ENCODE measurements at places on chromosomes 5 and 9. TPM values are rescaled to one million over a fixed set of nuclear protein-coding genes. Genes with fewer than 3 reads are reported as not detected.
A peak's percentile ranks its signal among the peaks of the same experiment; 100 is the strongest.

The PCDHGC4 gene
- total RNA-seq: 1.7 TPM

The CTXN3 gene
- not detected for total RNA-seq

The FCN1 gene
- total RNA-seq: 0.46 TPM

The EFNA5 gene
- total RNA-seq: 0.20 TPM

The GFI1B gene
- not detected for total RNA-seq

The ZFP2 gene
- total RNA-seq: 1.8 TPM

The FYB1 gene
- total RNA-seq: 1.1 TPM

The PSIP1 gene
- 21.3 TPM for total RNA-seq

The TTC16 gene
- total RNA-seq: not detected

The SLC30A5 gene
- total RNA-seq: 14.6 TPM

The DHX29 gene
- total RNA-seq: 33.1 TPM

The RASGRF2 gene
- 3.9 TPM for total RNA-seq

- DNase-seq: peak; percentile 89
Observed at GRCh38 chr5:179023528-179024189, at the start of gene ZNF879. Gene ZNF879 (plus strand): TSS chr5:179023804. CDS start chr5:179025005, 1,201 bp downstream.

GRCh38 chr5:31492869-31493268 lies 39.0 kb downstream of the DROSHA start:
- DNase-seq: no peak

DNA sequence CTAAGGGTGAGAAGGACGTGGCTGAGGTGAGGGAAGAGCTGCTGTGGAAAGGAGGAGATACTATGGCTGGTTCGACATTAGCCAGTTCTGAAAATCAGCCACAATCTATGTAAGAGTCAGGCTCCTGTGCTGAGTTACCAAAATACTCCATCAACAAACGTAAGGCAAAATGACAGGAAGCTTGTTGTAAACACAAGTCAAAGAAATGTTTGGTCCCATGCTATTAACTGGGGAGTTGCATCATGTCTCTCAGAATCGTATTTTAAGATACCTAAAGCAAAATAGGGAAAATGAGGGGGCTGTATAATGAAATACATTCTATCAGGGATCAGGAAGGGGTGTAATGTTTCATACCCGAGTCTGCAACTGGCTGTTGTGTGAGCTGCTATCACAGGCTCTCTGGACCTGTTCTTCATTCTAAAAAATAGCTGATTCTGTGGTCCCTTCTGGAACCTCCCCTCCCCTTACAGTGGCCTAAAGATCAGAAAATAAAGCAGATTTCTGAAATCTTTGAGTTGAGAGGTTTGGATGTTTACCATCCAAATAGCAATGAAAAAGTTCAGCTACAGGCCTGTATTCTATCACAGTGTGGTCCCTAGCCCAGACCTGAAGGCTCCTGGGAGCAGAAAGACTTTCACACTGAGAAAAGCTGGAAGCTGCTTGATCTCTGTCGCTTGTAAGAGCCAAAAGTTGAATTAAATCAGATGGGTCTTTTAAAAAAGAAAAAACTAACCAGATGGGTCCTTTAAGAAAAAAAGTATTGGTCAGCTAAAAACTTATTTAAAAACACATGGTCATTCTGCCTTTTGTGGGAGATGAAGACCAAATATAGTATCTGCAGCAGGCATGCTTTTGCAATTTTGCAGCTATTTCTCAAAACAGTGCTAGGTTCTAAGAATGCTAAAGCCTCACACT lies 97.8 kb upstream of the SMC5 start:
- no peak for DNase-seq

GRCh38 chr5:83102364-83102980 lies 25.1 kb downstream of the XRCC4 start:
- no peak for DNase-seq

- peak; percentile 91 for DNase-seq
Observed at GRCh38 chr9:136093995-136094881, 851 bp downstream of the NACC2 start.

GRCh38 chr5:141560725-141561483 lies 57.9 kb downstream of the DIAPH1 start:
- DNase-seq: peak; percentile 89

DNA sequence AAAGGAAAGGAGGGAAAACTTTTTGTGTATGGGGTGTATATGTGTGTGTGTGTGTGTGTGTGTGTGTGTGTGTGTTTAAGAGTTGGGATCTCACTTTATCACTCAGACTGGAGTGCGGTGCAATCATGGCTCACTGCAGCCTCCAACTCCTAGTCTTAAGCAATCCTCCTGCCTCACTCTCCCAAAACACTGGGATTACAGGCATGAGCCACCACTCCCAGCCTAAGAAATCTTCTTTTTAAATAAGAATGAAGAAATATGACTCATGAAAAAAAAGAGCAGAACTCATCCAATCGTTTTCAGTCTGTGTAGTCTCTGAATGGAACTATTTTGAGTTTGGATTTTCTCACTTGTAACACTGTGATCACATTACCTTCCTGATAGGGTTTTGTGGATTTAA lies 601.5 kb downstream of the ACTL7B start:
- no peak for DNase-seq

DNA sequence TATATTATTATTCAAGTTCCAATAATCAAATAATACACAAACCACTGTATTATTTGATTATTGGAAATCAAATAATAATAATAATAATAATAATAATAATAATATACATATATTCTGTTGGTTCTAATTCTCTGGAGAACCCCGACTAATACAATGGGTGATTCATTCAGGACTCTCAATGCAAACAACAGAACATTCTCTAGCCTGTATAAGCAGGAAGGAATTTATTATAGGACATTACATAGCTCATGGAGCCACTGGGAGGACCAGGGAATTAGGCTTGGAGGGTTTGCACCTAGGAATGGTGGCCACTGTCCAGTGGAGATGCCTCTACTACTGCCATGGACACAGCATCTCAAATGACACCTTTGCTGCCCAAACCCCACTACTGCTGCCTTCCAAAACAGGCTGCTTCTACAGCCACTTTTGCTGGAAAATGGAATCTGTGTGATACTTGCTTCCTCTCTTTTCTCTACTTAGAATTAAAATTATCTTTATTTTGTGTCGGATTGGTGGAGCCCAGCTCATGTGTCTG lies 25.9 kb downstream of the PTGS1 start:
- no peak for DNase-seq

- no peak for DNase-seq
Observed at GRCh38 chr5:170388818-170389549, at the start of gene KCNMB1. Gene KCNMB1 (minus strand): TSS chr5:170389367. CDS start chr5:170385447, 3,920 bp downstream.

GRCh38 chr5:98927989-98928872 lies 576 bp downstream of the CHD1 start:
- peak; percentile 53 for DNase-seq

DNA sequence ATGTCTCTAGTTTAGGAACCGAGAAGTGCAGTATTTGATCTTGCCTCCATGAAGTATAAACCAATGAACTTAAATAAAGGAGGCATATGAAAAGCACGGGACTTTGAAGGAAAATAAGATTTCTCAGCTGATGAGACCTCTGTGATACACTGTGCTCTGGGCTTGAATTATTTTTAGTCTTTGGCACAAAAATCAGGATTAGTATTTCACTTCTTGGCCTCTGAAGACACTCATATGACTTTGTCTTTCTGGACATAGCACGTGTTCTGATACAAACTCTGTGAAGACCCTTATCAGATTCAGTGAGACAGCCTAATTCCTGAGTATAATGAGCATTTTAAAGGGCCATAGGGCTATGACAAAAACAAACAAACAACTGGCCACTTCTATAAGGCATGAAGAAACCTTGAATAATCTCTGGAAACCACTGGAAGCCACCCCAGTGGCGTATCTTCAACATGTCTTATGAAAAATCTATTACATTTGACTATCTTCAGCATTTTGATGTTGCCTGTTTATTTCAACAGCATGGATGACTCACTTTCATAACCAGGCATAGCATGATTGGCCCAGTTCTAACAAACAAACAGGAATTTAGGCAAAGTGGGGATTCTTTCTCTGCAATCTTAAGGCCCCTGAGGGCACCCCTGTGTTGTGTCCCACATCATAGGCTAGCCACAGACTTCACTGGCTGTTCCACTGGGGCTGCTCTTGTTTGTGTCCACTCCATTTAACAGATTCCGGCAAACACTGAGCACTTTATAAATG lies 90.3 kb upstream of the ZNF462 start:
- DNase-seq: no peak

DNA sequence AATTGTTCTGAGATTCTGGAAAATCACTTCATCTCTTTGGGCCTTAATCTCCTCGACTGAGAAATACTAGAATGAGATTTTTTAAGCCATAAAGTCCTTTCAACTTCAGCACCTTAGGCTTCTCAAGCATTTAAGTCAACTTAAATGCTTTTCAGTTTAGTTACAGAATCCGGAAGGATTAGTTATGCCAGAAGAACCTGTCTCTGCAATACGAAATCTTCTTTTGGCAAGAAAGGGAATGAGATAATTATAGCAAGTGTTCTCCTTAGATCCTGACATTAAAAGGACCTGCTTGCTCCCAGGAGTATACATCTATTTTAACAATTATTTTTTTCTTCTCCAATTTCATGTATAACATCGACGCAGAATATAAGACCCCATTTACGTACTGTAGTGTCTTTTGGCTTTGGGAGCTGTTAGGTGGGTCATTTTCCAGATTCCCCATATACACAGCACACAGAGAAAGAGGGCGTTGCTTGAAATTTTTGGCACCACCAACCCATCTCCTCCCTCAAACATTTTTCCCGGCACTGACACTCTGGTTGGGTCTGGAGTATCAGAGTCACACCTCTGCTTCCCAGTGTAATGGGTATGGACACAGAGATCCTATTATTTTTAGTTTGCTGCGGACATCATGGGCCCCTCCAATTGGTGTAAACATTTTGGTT lies 43.6 kb upstream of the CLINT1 start:
- DNase-seq: no peak

GRCh38 chr5:57503433-57503832 lies 20.8 kb upstream of the ACTBL2 start:
- DNase-seq: no peak

GRCh38 chr9:121499427-121500164 lies at the start of gene GGTA1:
Gene GGTA1 (minus strand): TSS chr9:121499844. CDS start chr9:121467922, 31,922 bp downstream.
- peak; percentile 25 for DNase-seq

- DNase-seq: no peak
Observed at GRCh38 chr9:127136081-127136879, 13.8 kb upstream of the ANGPTL2 start.

- DNase-seq: no peak
Observed at GRCh38 chr5:150529555-150529954, 21.6 kb downstream of the NDST1 start.

GRCh38 chr9:131641618-131642495 lies 96.5 kb downstream of the PRRT1B start:
- no peak for DNase-seq

DNA sequence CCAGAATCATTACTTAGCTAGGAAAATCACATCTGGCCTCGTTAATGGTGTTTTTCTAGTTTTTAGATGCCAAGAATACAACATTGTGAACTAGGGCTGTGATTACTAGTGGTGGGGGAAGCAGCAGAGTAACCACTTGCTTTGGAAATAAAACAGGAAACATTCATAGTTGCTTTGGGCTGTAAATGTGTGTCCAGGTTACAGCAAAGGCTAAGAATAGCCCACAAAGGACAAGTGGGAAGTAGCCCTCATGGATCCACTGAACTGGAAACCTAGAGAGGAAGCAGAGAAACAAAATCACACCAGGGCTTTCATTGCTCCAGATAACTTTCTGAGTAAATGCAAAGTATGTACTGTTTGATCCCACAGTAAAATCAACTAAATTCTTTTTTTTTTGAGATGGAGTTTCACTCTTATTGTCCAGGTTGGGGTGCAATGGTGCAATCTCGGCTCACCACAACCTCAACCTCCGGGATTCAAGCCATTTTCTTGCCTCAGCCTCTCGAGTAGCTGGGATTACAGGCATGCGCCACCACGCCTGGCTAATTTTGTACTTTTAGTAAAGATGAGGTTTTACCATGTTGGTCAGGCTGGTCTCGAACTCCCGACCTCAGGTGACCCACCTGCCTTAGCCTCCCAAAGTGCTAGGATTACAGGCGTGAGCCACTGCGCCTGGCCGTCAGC lies 56.2 kb upstream of the TNFSF15 start:
- DNase-seq: no peak

GRCh38 chr9:71663931-71664459 lies 104.3 kb downstream of the CEMIP2 start:
- DNase-seq: no peak

- no peak for DNase-seq
Observed at GRCh38 chr9:116958881-116959280, 271.8 kb downstream of the TRIM32 start.

All from gastrocnemius medialis (tissue), 4 donors.